Activated CD4-positive, alpha-beta T cell treated with anti-CD3 and anti-CD28 coated beads for 1 hour (primary cell): ENCODE measurements at places on chromosomes 13 and 19.

DNA sequence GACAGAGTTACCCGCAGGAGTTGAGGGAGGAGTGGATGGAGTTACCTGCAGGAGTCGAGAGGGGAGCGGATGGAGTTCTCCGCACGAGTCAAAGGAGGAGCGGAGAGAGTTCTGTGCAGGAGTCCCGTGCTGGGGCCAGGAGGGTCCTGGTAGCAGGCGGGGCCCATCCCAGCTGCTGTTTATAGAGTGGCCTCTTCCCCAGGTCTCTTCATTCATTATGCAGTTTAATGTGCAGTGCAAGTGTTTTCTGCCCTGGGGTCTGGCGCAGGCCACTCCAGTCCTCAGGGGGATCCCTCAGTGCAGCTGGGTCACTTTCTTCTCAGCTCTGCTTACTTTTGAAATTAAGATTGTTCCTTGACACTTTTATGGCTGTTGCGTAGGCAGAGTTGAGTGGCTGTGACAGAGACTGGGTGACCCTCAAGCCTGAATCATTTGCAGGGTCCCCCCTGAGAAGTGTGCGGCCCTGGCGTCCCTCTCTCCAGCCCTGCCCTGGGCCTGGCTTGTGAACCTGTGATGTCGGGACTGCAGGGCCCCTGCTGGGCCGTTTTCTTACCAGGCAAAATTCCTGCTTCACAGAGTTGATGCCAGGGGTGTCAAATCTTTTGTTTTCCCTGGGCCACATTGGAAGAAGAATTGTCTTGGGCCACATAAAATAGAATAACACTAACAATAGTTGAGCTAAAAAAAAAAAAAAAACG is 17.9 kb downstream of the TFDP1 start:
- DNase-seq, result no peak

GRCh38 chr19:48713041-48713863 is 6.3 kb downstream of the MAMSTR start:
- DNase-seq, result no peak

DNA sequence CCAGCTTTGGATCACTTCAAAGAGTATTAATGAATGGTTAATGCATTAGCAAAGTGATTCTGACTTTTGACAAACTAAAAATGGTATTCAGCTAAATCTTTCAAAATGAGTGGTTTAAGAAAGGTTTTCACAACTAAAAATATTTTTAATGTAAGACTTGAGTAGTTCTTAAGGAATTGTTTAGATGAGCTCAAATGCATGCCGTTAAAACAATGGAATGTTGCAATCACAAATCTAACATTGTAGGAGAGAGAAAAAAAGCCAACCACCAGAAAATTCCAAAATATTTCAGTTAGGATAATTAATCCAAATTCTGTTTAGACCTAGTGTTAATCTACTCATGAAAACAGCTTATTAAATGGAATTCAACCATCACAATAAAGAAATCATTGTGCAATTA is 1044.8 kb upstream of the SLC10A2 start:
- DNase-seq, result no peak

DNA sequence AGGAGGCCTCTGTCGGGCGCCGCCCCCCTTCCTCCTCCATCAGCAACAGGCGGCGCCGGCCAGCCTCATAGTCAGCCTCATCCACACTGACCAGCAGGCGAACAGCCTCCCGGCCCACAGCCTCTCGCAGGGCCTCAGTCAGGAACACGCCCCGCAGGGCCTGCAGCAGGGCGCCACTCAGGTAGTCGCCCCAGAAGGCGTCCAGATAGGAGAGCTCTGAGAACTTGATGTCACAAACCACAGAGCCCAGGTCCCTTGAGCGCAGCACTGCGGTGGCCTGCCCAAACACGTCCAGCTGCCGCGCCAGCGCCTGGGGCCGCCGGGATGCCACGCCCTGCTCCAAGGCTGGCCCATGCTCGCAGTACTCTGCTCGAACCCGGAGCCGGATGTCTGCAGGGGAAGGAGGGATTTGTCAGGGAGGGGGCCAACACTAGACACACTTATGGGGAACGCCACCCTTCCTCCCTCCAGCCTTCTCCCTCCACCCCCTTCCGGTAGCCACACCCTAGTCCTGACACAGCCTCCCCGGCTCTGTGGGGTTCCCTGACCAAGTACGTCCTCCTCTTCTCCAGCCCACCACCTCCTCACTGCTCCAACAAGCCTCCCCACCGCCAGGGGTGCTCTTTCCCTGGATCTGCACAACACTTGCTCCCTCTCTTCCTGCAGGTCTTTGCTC is 17.9 kb downstream of the DEDD2 start:
- DNase-seq, result peak; percentile 21

- DNase-seq, result no peak
Observed at GRCh38 chr13:100473501-100474044, 115.0 kb downstream of the GGACT start.

- no peak for DNase-seq
Observed at GRCh38 chr13:46559272-46559805, 6.4 kb downstream of the LRCH1 start.

- no peak for DNase-seq
Observed at GRCh38 chr13:40458720-40458990, 207.8 kb downstream of the FOXO1 start.

GRCh38 chr13:42996584-42996983 is 4.5 kb upstream of the EPSTI1 start:
- DNase-seq, result no peak

DNA sequence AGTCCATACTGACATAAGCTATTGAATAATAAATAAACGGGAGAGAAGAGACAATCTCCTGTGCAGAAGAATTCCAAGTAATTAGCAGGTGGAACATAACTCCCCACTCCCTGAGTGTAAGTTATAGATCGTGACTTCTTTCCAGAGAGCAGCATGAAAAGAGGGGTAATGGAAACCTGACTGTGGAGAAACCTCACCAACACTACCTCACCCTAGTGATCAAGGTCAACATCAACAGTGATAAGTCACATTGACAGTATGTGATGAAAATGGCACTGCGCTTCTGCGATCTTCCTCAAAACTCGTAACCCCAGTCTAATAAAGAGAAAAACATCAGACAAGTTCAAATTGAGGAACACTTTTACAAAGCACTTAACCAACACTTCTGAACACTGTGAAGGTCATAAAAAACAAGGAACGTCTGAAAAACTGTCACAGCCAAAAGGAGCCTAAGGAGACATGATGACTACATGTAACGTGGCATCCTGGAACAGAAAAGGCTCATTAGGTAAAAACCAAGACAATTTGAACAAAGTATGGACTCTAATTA is 19.8 kb downstream of the CAB39L start:
- DNase-seq, result no peak

- no peak for DNase-seq
Observed at GRCh38 chr13:34412295-34412694, 529.8 kb upstream of the NBEA start.

DNA sequence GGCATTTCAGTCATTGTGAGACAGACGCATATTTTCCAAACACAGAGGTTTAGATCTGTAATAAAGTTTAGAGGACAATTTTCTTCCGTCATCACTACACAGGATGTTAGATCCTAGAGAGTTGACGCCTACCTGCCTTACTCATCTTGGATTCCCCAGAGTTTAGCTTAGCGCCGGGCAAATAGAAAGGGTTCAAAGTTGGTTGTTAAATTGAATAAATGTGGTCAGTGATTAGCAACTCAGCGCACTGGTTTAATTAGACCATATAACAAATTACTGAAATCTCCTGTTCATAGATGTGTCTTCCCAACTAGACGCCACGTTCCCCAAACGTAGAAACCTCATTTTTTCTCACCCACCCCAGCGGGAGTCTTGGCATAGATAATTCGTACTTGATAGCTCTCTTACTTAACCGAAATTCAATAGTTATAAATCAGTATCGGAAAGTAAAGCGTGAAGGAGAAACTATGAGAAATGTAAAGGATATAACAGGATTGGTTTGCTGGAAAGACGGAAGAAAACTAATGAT is 726 bp upstream of the UFM1 start:
- DNase-seq, result no peak

DNA sequence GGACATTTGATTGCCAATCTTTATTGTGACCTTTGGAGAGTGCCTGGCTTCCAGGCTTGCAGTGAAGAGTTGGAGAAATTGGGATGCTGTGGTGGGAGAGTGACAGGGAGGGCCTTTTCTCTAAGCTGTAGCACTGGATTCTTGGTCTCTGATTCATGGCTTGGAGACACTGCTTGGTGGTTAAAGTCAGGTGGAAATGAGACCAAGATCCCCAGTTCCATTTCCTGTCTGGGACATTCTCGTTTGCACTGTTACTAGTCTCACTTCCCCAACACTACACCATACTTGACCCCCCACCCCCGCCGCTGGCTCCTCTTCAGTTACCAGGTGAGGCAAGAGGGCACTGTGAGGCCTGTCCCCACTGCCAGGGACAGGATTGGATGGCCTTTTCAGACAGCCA is 2.9 kb downstream of the SUPT5H start:
- DNase-seq, result no peak

DNA sequence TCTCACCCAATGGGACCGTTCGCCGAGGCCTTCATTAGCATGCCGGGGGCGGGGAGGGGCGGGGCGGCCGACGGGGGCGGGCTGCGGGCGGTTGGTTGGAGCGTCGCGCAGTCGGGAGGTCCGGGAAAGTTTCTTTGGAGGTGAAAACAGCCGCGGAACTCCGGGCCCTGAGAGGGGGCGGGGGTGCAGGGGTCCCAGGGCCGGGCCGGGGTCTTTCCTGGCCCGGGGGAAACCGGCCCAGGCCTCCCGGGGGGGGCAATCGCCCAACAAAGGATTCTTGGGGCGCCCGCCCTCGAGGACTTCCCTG is at the start of gene HMG20B:
Gene HMG20B, plus strand, starts transcription at position 90 of the 307 bp plus-strand sequence. CDS start 366 bp downstream, outside the sequence.
- DNase-seq, result no peak

GRCh38 chr13:45715351-45715750 is 13.2 kb downstream of the CBY2 start:
- no peak for DNase-seq

- DNase-seq, result no peak
Observed at GRCh38 chr13:28983641-28984040, 163.5 kb downstream of the MTUS2 start.

GRCh38 chr19:54451997-54452396 is 3.0 kb downstream of the LENG8 start:
- DNase-seq, result no peak

DNA sequence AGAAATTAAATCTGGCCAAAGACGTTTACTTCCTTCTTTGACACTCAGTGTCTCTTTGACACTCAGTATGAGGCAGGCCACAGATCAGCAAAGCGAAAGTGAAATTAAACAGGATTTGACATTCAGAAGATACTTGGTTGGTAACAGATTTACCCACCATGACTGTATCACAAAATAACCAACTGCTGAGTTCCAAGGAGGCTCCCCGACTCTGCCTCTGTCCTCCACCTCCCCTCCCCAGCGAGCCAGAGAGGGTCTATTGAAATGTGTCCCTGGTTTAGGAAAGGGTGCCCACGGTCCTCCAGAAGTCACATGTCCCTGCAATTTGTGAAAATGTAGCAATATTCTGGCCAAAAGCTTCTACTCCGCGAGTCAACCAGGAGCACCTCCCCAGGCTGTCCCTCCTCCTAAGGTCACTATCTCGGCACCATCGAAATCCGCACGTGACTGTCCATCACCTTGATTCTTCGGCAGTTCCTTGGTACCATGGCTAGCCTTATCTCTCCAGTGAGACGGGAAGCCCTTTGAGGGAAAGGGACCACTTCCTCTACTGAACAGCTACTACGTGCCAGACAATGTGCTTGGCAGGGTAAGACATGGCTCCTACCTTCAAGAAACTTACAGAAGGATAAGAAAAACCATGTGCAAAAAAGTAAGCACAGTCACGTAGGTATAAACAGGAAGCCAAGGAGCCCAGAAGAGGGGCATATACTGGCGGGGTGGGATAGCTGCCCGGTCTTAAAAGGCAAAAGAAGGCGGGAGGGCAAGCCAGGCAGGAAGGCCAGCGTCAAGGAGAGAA is 1.5 kb downstream of the N4BP2L1 start:
- no peak for DNase-seq

- DNase-seq, result no peak
Observed at GRCh38 chr19:8806661-8807060, 25.4 kb downstream of the ZNF558 start.

DNA sequence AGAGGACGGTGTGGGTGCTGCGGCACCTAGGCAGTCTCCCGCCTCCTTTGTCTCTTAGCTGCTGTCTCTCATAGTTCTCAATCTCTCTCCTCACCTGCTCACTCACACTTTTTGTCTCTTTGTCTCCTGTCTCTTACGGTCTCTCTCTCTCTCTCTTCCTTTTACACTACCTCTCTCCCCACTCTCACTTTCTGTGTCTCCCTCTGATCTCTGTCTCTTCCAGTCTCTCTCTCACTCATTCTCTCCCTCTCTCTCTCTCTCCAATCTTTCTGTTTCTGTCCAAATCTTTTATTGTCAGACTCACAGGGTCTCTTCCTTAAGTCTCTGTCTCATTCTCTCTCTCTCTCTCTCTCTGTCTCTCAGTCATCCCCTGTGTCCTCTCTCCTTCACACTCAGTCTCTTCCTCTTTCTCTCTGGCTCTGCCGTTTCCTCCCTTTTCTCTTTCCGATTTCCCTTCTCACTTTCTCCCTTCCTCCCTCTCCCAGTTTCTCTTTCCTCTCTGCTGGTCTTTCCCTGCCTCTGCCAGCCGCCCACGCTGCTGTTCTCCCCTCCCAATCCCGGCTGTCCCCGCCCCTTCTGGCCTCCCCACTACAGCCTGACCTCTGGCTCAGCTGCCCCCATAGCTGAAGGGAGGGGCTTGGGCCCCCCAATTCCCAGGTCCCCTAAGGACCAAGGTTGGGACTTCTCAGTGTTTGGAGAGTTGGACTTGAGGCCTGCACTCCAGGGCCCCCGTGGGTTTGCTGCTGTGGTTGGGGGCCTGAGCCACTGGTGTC is at the start of gene PLEKHA4:
Gene PLEKHA4, minus strand, starts transcription at position 504 of the 773 bp plus-strand sequence. CDS start 997 bp downstream, outside the sequence.
- no peak for DNase-seq

DNA sequence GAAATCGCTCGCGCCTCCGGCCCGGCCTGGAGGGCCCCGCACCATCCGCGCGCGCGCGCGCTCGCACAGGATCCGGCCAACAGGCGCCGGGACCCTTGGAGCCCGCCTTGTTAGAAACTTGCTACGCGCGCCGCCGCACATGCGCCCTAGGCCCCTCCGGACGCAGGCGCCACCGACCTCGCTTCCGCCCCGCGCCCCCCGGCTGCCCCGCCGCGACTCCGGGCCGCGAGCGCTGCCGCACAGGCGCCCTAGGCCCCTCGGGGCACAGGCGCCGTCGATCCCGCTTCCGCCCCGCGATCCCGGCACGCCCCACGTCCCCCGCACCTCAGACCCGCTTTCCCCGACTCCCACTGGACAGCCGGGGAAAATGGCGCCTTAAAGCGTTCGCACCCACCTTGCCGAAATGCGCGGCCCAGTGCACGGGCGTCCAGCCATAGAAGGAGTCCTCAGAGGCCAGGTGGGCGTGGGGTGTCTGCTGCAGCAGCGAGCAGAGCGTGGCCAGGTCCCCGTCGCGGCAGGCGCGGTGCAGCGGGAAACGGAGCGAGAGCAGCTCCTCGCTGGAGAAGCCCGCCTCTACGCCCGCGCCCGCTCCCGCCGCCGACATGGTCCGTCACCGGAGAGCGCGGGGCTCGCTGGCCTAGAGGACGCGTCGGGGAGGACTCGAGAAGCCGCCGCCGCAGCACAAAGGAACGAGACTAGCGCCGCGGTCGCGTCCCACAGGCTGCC is 375 bp downstream of the ANKRD10 start:
- DNase-seq, result peak; percentile 56

DNA sequence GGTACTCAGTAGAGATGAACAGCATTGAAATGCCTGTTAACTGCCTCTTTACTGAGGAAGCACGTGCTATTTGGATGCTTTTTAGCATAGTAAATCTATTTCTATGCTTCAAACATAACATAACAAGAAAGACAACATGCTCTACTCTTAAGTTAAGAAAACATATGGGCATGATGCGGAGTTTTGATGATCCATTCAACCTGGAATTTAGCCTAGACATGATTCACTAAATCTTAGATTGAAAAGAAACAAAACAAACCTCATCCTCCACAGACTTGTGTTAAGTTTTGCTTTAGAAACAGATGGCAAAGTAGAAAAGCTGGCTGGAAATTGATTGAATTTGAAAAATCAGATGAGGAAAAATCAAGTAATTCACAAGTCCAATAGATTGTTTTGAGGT is 593.8 kb downstream of the OLFM4 start:
- DNase-seq, result no peak
